Renal pelvis (tissue), 12 donors: ENCODE measurements at places on chromosomes 6 and 20. TPM values are rescaled to one million over a fixed set of nuclear protein-coding genes. Genes with fewer than 3 reads are reported as not detected.

- DNase-seq, result peak; percentile 40
These were observed 2.2 kb upstream of the ARHGAP40 start for GRCh38 chr20:38599410-38599882.

DNA sequence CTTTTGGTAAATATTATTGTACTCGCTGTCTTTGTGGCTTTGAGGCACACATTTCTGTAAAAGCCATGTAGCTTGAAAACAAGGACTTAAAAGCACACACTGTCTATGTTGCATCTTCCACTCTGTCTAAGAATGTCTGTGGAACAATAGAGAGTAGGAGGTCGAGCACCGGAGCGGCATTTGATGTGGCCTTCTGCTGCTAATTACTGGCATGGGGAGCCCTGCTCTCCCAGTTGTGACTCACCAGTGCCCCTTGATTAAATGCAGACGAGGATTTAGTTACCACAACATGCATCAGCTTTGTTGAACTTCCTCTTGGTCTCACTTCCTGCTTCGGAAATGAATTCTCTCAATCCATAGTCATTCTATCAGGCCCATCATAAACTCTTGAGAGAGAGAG, 680.7 kb upstream of the SLC35B3 start:
- no peak for DNase-seq

DNA sequence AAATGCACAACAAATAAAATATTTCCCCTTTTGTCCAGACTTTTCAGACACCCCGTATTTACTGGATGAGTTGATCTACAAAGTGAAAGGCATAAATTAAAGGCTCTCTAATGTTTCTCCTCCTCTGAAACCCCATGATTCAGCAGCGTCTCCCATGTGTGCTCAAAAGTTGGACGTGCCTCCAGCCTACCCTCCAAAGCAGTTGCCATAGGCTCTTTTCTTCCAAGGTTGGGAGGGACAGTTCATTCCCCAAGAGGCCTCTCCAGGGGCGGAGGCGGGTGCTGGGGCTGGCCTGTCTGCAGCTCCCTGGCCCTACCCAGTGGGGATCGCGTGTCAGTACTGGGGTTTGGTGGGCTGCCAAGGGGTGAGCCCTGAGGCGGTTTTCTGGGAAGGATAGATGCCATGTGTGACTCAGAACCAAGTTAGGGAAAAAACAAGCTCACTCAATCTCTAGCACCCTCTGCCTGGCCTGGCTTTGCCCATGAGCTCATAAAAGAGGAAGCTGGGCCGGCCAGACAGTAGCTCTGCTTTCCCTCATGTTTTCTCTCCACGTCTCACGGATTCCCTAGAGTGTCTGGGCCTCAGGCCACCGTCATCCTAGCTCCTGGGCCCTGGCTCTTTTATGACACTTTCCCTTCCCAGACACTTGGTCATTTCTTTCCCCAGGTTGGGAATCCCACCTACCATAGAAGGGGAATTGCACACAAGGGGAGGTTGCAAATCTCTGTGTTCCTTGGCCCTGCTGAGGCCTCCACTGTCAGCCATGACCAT, 8.0 kb upstream of the IER3 start:
- no peak for DNase-seq

GRCh38 chr6:5302995-5303622, 41.8 kb downstream of the FARS2 start:
- DNase-seq, result no peak

Gene SLC22A7
- polyA plus RNA-seq, result 0.90 TPM
